ENCODE measurements at places on chromosomes 2 and 18.

GRCh38 chr18:3690764-3691066, 240.7 kb downstream of the TGIF1 start:
- no peak overlapping the region for H3K4me3 ChIP-seq
- no peak for DNase-seq
- no peak overlapping the region for H3K27ac ChIP-seq
- no peaks in the 10 kb centered on the region for H3K27me3 ChIP-seq

DNA sequence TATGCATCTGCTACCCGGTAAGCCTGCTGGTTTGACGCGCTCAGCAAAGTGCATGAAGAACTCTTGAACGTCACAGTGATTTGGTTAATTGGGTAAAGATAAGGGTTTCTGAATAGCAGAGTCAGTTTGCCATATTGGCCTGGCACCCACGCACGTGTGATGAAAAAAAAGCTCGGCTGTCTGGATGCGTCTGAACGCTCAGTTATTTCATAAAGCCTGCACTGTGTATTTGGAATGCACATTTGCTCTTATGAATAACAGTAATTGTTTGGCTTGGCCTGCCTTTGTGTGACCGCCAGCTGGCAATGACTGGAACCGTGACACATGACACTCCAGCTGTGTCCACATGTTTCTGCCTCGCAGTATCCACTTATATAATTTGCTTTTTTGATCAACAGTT, 129.2 kb upstream of the MEIS1 start:
- no peak overlapping the region for H3K27ac ChIP-seq
- H3K27me3 ChIP-seq, result no peaks in the 10 kb centered on the region
- H3K36me3 ChIP-seq, result no peaks in the 10 kb centered on the region
- DNase-seq, result no peak
- no peaks in the 10 kb centered on the region for H3K4me1 ChIP-seq

- no peaks in the 10 kb centered on the region for H3K36me3 ChIP-seq
- no peak overlapping the region for H3K27ac ChIP-seq
- H3K4me3 ChIP-seq, result no peak overlapping the region
- no peak for DNase-seq
- H3K27me3 ChIP-seq, result peaks cover 37% of the 10 kb centered on the region
These were observed 302.0 kb downstream of the PIEZO2 start for GRCh38 chr18:10847408-10847790.

- H3K27ac ChIP-seq, result no peak overlapping the region
- no peak overlapping the region for H3K4me3 ChIP-seq
- H3K27me3 ChIP-seq, result peaks cover 33% of the 10 kb centered on the region
- DNase-seq, result no peak
- no peaks in the 10 kb centered on the region for H3K4me1 ChIP-seq
- no peaks in the 10 kb centered on the region for H3K36me3 ChIP-seq
These were observed 94.0 kb downstream of the CELF4 start for GRCh38 chr18:37471637-37472036.

DNA sequence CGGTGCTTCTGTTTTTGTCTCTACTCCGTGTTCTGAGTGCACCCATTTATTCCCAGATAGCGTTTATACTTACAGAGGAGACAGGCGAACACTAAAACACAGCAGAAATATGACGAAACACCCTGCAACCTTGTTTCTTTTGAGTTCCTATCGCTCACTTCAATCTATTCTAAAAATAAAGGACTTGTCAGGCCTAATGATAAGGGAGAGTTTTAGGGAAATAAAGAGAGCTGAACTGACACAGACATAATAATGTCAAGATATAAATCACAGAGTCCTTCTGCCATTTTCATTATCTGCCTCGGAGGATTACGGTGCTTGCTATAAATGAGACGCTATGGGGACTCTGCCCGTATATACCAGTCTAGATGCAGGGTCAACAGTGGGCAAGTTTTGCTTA, 659.7 kb upstream of the SALL3 start:
- H3K27me3 ChIP-seq, result peaks cover 91% of the 10 kb centered on the region
- no peak overlapping the region for H3K27ac ChIP-seq
- no peak overlapping the region for H3K4me3 ChIP-seq
- no peaks in the 10 kb centered on the region for H3K4me1 ChIP-seq
- no peak for DNase-seq
- no peaks in the 10 kb centered on the region for H3K36me3 ChIP-seq
